Activated CD8-positive, alpha-beta memory T cell treated with anti-CD3 and anti-CD28 coated beads, Interleukin-2, amount 50 U/mL, for 48 hours (primary cell): ENCODE measurements at places on chromosomes 7 and 10.

DNA sequence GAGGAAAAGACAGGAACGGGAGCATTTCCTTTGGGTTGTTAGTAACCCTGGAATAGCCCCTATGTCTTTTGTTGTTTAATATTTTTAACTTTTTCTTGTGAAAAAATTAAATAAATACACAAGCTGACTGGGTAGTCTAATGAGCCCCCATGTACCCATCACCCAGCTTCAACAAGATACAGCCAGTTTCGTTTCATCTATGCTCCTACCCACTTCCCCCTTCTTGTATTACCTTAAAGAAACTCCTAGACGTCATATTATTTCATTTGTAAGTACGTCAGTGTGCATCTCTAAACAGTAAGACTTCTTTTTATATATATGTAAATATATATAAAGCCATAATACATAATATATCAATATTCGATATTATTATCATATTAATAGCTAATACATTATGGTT lies 42.8 kb upstream of the NUB1 start:
- DNase-seq, result no peak

DNA sequence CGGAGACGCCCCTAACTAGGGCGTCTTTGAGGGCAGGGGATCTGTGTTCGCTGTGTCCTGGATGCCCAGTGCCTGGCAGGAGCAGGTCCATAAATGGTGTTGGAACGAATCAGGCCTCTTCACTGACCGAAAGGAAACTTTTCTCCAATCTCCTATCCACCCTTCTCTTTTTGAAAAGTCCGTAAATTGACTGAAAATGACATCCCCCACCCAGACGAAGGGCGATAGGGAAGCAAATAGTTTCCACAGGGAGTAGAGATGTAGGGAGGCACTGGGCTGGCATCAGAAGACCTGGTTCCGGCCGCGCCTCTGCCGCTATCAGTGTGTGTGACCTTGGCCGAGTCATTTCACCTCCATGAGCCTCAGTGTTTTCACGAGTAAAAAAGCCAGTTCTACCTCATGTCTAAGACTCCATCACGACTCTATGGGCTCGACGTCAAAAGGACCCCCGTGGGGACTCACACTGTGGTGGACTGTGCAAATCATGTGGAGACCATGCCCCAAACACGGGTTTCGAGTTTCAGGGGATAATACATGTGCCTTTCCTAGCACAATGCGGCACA lies 497 bp upstream of the RAB11FIP2 start:
- DNase-seq, result no peak

DNA sequence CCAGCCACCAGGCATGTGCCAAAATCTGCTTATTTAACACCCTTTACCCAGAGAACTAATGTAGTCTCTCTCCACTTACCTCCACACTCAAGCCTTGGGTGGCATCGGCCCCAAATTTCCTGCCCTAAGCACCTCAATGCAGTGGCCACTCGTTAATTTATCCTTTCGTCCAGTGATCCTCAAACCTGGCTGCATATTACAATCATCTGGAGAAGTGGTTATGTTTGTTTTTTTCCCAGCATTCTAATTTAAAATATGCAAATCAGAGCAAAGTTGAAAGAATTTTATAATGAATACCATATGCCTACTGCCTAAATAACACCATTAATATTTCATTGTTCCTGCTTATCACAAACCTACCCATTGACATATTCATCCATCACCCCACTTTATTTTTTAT lies 25.7 kb downstream of the CREB3L2 start:
- no peak for DNase-seq

DNA sequence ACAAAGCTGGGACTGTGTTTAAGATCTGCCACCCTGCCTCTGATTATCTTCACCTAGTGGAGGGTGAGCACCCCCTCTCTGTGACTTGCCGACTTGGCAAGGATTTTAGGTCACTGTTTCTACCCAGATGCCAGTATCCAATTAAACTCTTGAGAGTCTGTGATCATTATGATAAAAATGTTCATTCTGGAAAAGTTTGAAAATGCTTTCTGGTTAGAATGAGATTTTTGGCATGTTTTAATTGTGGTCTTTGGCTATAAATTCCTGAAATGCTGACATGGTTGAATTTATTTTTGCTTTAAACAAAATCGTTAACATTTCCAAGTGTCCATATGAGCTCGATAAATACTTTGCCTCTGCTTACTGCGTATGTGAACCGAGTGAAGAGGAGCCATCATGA lies 221.4 kb downstream of the BICC1 start:
- no peak for DNase-seq

DNA sequence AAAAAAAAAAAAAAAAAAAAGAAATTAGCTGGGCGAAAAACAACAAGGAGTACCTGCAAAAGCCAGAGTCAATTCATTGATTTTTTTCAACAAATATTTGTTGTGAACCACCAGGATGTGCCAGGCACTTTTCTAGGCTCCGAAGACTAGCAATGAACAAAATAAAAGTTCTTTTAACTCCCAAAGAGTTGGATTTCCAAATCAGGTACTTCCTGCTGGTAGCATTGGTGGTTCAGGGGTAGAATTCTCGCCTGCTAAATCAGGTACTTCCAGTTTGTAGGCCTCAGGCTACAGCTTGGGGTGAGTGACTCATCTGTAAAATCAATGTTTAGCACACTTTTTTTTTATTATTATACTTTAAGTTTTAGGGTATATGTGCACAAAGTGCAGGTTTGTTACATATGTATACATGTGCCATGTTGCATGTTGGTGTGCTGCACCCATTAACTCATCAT lies 10.9 kb downstream of the PPA1 start:
- DNase-seq, result no peak

- peak; percentile 79 for DNase-seq
Measured at GRCh38 chr10:114544045-114544659, 113.9 kb downstream of the ABLIM1 start.

- DNase-seq, result no peak
Measured at GRCh38 chr7:52184006-52184703, 851.3 kb upstream of the POM121L12 start.

- DNase-seq, result no peak
Measured at GRCh38 chr10:34814223-34814912, 728 bp downstream of the PARD3 start.

GRCh38 chr7:157764193-157764592 lies 427.4 kb downstream of the DNAJB6 start:
- DNase-seq, result no peak

DNA sequence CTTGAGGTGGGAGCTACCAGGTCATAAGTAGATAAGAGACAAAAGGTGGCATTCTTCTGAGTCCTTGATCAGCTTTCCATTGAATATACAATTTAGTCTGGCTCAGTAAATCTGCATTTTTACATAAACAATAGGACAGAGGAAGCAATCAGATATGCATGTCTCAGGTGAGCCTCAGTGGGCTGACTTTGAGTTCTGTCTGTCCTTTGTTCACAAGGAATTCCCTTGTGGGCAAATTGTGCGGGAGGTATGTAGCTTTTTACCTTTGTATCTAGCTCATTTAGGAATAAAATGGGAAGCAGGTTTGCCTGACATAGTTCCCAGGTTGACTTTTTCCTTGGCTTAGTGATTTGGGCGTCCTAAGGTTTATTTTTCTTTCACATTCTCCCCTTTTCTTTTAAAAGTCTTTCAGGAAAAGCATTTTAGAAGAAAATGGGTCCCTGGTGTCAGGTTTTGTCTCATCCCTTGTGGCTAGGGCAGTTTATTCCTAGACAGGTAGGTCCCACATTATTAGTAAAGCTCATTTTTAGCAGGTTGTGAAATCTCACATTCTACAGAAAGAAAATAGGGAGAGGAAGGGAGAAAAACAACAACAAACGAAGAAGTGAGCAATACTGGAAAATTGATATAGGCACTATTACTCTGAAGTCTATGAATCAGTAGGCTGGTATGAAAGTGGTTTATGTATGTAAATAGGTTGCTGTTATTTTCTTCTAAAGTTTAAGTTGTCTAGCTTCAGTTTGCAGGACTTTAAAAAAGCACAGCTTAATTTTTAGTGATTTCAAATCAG lies 16.5 kb downstream of the SPAM1 start:
- no peak for DNase-seq

GRCh38 chr10:35792291-35792690 lies 150.2 kb upstream of the FZD8 start:
- DNase-seq, result no peak

- DNase-seq, result no peak
Measured at GRCh38 chr7:75546237-75547015, 54.3 kb downstream of the SPDYE5 start.

DNA sequence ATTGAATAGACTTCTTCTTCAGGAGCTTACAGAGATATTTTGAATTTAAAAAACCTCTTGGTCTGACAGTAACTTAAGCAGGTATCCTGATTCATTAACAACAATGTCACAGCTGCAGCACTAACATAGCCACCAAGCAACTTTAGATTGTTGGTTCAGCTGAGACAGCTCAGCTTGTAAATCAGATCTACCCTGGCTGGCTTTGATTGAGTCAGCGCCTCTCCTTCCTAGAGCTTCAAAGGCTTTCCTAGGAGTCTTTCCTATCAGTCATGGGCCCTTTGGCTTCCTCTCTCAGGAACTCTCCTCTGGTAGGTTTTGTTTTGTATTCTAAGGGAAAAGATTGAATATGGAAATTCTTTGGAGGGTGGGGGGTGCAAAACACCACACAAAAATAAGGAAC lies 70.7 kb upstream of the STEAP4 start:
- DNase-seq, result no peak

- no peak for DNase-seq
Measured at GRCh38 chr10:3105166-3105565, 37.8 kb downstream of the PFKP start.

GRCh38 chr10:13705526-13706174 lies 118.9 kb downstream of the PRPF18 start:
- DNase-seq, result no peak

- DNase-seq, result no peak
Measured at GRCh38 chr7:17392846-17393245, 94.4 kb downstream of the AHR start.

- DNase-seq, result no peak
Measured at GRCh38 chr7:146090023-146090645, 26.5 kb upstream of the CNTNAP2 start.

DNA sequence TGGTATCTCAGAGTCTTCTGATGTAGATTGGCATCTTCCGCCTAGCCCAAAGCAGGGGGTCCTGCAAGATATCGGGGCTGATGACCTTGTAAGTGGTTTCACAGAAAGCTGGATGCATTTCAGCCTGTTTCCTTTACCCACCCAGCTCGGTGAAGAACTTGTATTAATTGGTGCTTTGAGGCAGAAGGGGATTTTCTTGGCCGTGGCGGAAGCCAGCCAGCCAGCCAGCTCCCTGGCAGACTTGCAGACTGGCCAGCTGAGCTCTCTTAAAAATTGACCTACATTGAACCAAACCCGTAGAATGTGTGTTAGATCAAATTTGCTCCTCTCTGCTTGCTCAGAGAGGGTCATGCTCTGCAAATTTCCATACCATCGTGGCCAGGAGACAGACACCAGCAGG lies 218.4 kb downstream of the ADAM12 start:
- DNase-seq, result no peak
